ENCODE measurements at places on chromosomes 7 and 10.

- DNase-seq = no peak
Observed at GRCh38 chr7:106542550-106543220, 118.3 kb downstream of the CCDC71L start.

DNA sequence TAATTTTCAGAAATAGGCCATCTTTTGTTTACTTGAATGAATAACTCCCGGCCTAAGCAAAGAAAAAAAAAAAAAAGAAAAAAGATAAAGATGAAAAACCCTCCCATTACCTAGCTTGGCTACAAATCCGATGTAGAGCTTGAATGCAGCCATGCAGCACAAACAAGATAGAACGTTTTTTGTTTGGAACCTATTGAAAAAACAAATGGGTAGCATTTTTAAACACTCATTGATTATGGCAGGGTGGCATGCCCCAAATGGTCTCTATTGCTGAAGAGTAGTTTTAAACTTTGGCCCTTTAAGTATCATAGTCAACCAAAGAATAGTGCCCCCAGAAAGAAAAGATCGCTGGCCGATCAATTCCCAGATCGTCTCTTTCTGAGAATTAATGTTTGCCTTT is 84.4 kb downstream of the VTI1A start:
- DNase-seq = no peak

DNA sequence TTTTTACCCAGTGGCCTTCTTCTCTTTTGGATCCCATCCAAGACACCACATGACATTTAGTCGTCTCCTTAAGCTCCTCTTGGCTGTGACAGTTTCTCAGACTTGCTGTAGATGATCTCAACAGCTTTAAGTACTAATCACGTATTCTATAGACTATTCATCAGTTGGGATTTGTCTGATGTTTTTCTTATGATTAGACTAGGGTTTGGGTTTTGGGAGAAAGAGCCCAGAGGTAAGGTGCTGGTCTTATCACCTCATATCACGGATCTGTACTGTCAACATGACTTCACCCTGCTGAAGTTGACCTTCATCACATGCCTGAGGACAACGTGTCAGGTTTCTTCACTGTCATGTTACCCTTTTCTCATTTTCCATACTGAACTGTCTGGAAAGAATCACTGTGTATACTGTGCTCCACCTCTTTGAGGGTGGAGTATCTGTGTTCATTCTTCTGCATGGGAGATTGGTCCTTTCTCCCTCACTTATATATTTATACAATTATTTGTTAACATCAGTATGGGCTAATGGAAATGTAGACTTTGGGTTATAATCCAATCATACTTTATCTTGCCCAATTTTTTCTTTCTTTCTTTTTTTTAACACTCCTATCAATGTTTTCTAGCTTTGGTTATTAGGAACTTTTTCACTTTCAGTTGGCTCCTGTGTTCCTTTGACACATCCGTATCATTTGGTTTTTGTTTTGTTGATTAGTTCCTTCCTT is 6.4 kb upstream of the HKDC1 start:
- no peak for DNase-seq

DNA sequence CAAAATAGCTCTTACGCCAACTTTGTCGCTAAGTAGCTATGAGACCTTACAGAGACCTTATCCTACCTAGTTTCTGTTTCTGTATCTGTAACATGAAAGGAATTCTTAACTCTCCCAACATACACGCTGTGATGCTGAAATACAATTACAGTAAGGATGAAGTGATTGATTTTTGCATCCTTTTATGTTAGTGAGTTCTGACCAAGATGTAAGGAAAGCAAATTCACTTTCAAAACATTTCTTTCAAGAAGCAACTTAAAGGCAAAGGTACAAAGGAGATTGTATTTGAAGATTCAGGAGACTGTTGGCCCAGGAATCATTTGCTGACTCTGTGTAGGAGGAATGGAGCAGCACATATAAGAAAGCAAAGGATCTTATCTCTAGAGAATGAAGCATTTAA is 7.1 kb upstream of the ANK3 start:
- DNase-seq = no peak

GRCh38 chr10:35606430-35606829 is 1.3 kb downstream of the GJD4 start:
- DNase-seq = no peak

DNA sequence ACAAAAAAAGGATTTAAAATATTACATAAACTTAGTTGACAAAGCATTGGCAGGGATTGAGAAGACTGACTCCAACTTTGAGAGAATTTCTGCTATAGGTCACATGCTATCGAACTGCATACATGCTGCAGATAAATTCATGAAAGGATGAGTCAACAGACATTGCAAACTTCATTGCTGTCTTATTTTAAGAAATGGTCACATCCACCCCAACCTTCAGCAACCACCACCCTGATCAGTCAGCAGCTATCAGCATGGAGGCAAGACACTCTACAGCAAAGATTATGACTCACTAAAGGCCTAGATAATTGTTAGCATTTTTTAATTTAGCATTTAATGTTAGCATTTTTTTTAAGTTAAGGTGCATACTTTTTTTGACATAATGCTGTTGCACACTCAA is 73.6 kb downstream of the AGK start:
- no peak for DNase-seq

DNA sequence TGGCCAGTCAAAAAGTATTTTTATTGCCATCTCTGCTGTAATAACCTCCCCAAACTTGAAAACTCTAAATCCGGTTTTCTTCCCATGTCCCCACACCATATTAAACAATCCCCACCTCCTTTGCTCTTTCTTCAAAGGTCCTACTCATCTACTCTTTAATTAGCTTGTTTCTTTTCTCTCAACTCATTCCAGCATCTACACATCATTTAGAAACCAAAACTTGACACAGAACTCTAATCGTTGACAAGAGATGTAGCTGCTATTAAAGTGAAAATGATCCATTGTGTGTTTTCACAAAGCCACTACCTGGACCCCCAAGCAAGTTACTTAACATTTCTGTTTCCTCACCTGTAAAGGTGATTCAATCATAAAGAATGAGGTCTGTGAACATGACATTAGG is 436.3 kb upstream of the NPVF start:
- DNase-seq = no peak

All from frontal cortex (tissue), 4 donors.